Breast epithelium (tissue), 4 donors: ENCODE measurements at places on chromosomes 7 and 10. TPM values are rescaled to one million over a fixed set of nuclear protein-coding genes. Genes with fewer than 3 reads are reported as not detected.
A peak's percentile ranks its signal among the peaks of the same experiment; 100 is the strongest.

DNA sequence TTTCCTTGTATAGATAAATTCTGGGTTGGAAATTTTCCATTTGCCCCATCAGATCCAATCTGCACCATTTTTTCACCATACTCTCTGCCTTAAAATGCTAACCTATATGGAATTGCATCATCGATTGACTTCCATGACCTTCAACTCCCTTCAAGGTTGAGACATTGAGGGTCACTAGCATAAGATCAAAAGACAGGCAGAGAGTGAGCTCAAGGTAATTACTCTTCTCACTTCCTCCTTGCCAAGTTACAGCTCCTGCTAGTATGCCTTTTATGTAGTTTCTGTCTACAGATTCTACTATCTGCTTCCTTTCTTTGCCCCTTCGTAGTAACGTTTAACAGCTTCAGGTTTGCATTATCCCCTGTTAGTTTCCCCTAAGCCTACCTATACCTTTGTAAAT, 1127.7 kb upstream of the LRRTM3 start:
- DNase-seq, result no peak

DNA sequence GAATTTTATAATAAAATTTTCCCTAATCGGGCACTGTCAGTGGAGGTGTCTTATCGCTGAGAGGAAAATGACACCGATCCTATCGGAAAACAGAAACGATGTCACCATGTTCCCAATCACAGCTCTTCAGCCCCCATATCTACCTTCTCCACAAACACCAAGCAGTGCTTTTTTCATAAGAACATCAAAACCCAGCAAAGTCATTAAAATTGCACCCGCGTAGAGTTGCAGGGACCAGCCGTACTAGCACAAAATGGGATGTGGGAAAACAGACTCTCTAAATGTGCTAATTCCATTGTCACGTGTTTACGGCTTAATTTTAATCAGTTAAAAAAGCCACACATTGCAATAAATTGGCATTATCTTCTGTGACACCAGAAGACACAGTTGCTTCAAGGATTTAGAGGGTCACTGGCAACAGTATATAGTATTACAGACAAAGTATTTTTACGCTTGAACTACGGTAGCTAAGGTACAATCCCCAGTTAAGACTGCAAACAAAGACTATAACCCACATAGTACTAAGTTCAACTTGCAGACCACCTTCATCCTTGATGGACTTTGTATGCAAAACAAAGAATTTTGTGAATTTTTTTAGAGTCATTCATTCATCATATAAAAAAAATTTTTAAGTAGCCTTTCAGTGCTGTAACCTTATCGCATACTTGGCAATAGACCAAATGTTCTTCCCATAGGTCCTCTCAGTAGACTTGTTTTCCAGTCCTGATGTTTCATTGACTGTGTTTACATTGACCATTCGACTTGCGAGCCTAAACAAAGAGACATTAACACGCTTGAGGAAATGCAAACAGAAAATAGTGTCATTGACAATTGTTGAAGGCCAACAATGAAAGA, 116.0 kb downstream of the VTI1A start:
- DNase-seq, result no peak

- DNase-seq, result no peak
Observed at GRCh38 chr10:86018735-86019058, 347.9 kb downstream of the GRID1 start.

- DNase-seq, result no peak
Observed at GRCh38 chr10:106775127-106775526, 389.4 kb downstream of the SORCS1 start.

DNA sequence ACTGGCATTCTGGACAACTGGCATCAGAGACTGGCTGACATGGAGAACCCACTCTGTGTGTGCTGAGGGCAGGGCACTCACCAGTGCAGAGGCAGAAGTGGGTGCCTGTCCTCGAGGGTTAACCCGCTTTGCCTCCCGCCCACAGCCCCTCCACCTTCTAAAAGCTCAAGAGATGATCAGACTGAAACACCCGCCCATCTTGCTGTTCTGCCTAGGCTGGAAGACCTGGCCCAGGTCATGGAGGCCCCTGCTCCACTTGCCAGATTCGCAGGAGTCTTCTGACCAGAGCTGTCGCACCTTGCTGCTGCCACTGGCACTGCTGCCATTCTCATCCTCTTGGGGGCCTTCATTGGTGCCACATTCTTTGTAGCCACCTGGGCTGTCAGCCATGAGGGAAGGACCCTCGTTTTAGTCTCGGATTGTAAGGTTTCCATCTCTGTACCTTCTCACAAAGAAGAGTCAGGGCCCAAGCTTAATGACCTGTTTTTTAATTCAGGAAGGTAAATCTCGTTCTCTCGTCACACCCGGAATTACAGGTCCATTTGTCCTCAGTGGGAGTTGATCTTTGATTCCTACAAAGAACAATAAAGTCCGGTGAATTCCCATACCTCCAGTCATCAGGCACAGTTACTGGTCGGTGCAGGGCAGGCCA, 1.9 kb downstream of the CYREN start:
- no peak for DNase-seq

DNA sequence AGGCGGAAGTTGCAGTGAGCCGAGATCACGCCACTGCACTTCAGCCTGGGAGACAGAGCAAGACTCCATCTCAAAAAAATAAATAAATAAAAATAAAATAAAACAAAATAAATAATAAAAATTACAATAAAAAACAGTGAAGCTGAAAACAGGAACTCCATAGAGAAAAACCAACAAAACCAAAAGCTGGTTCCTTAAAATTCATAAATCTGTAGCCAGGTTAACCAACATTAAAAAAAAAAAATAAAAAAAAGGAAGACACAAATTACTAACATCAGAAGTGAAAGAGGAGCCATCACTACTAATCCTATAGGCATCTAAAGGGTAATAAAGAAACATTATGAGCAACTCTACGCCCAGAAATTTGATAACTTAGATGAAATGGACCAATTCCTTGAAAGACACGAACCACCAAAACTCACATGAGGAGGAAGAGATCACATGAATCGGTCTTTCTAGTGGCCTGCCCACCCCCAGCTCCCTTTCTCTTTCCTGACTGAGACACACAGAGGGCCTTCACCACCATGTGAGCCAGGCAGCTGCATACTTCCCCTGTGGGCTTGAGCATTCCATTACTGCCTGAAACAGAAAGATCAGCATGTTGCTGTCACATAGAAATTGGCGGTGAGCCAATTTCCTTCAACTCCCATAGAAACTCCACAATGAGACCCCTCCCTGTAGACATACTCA, 208.7 kb downstream of the MAD1L1 start:
- DNase-seq, result no peak

DNA sequence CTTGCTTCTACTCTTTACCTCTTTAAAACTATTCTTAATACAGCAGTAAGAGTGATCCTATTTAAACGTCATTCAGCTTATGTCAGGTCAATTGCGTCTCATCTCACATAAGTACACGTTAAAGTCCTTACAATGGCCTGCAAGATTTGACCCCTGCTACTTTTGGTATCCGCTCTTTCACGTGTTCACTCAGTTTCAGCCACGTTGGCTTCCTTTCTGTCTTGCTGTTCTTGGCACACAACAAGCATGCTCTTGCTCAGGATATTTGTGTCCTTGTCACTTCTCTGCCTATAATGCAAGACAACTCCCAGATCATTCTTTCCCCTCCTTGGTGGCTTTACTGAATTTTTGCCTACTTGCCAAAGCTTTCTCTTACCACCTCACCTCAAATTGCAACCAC, 296.8 kb downstream of the PCLO start:
- DNase-seq, result no peak

DNA sequence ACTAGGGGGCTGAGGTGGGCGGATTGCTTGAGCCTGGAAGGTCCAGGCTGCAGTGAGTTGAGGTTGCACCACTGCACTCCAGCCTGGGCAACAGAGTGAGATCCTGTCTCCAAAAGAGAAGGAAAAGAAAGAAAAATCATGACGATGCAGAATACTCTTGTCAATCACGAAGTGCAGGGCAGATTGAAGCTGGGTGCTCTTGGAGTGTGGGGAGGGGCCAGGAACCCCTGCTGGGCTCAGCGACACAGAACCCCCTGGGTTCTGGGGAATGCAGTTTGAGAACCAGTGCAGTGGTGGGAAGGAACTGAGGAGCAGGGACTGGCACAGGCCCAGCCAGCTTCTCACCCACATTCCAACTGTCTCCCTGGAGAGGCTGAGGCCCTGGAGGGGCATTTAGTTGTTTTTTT, 10.8 kb upstream of the INTS1 start:
- no peak for DNase-seq

GRCh38 chr10:72765051-72765745, 73.3 kb downstream of the MCU start:
- DNase-seq, result no peak

GRCh38 chr10:21961847-21962246, 41.7 kb downstream of the DNAJC1 start:
- no peak for DNase-seq

DNA sequence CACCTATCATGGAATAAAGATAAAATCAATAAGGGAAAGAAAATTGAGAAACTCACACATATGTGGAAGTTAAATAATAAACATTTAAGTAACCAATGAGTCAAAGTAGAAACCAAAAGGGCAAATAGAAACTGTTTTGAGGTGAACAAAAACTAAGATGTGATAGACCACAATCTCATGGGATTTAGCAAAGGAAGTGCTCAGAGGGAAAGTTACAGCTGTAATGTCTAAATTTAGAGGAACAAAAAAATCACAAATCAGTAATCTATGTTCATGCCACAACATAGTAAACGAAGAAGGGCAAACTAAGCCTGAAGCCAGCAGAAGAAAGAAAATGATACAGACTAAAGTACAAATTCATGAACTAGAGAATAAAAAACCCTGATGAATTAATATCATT, 16.3 kb downstream of the CYP3A4 start:
- no peak for DNase-seq

GRCh38 chr7:14258861-14259260, 269.4 kb upstream of the ETV1 start:
- DNase-seq, result no peak

GRCh38 chr7:103859709-103860108, 129.7 kb downstream of the RELN start:
- DNase-seq, result no peak

DNA sequence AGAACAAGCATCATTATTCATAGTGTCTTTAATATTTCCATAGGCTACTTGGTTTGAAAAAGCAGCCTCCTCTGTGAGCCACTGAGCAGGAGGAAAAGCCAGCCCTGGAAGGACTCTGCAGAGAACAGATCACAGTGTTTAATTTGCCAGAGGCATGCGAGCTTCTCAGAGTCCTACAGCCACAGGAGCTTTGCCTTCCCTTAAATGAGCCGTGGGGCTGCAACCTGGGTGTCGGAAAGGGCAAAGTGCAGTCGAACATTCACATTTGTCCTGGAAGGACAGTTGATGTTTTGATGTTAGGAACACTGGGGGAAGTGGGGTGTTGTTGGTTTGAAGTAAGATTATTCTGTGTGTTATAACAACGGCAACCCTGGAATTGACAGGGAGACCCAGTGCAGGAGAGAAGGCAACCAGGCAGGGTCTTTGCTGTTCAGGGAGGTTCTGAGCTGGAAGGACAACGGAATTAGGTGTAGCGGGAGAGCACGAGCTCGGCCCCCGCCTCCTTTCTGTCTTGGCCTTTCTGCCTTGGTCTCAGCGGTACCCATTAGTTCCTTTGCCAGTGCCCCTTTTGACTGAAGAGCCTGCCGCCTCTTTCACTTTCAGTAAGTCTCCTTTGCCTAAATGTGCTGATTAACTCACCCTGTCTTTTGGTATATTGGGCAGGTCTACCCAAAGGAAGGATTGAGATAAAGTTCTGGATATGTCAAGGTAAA, 192.3 kb upstream of the PITRM1 start:
- no peak for DNase-seq

GRCh38 chr7:44313016-44313415, 12.4 kb downstream of the CAMK2B start:
- DNase-seq, result peak; percentile 38

GRCh38 chr10:124180044-124180745, 86.8 kb upstream of the CHST15 start:
- DNase-seq, result no peak

DNA sequence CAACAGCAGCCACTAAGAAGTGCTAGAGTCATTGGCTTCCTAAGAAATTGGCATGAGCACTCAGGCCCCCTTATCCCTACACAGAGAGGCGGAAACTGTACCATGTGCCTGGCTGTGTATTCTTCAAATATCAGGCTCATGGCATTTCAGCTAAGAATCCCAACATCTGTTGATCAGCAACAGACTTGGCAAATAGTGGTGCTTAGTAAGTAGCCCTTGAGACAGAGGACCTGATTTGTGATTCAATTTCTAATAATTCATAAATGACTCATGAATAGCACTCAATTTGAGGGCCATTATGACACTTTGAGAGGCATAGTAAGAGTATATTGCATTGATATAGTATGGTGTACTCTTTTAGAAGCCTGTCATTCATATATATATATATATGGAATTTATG, 309.1 kb downstream of the LRMDA start:
- DNase-seq, result no peak

DNA sequence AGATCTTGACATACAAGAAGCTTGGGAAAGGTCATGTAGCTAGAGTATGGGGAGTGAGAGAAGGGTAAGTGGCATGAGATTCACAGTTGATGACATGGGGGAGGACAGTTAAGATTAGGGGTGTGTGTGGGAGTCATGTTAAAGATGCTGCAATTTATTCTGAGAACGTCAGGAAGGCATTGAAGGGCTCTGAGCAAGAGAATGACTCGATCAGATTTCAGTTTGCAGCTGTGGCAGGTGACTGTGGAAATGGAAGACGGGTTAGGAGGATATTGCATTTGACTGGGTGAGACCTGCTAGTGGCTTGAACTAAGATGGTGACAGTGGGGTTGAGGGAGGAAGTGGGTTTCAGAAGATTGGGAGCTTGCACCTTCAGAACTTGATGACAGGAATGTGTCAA, 5.6 kb downstream of the CDC123 start:
- DNase-seq, result no peak

- no peak for DNase-seq
Observed at GRCh38 chr7:30065746-30066145, 37.5 kb downstream of the PLEKHA8 start.

GRCh38 chr7:13290975-13291374, 603.5 kb downstream of the ARL4A start:
- DNase-seq, result no peak

GRCh38 chr7:44080118-44080517, 2.2 kb downstream of the POLM start:
- no peak for DNase-seq

GRCh38 chr10:111984057-111984456, 199.5 kb downstream of the GPAM start:
- no peak for DNase-seq

The FAM24A gene
- not detected for total RNA-seq

The FUOM gene
- 31.5 TPM for total RNA-seq

The TRIL gene
- 8.3 TPM for total RNA-seq

The CYP26A1 gene
- total RNA-seq, result 2.3 TPM

The NPSR1 gene
- total RNA-seq, result not detected

The ZKSCAN1 gene
- 65.1 TPM for total RNA-seq

The IGFBP1 gene
- 1.3 TPM for total RNA-seq

The CCDC172 gene
- total RNA-seq, result not detected
